ENCODE measurements at places on chromosomes 2 and 18.

DNA sequence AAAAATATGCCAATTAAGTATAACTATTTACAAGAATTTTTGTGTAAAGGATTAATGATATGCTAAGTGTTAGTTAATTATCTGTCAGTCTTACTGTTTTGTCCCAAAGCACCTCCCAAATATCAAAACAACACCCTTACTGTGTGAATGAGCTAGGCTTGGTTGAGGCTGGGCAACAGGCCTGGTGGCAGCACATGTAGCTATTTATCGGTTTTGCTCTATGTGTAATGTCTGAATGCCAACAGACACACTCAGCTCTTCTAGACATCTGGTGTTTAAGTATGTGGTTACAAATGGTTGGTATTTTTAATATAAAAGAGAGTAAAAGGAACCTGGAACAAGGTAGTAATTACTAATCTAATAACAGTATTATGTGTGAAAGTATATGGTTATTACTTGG is 175.3 kb downstream of the RAB3GAP1 start:
- DNase-seq = no peak

DNA sequence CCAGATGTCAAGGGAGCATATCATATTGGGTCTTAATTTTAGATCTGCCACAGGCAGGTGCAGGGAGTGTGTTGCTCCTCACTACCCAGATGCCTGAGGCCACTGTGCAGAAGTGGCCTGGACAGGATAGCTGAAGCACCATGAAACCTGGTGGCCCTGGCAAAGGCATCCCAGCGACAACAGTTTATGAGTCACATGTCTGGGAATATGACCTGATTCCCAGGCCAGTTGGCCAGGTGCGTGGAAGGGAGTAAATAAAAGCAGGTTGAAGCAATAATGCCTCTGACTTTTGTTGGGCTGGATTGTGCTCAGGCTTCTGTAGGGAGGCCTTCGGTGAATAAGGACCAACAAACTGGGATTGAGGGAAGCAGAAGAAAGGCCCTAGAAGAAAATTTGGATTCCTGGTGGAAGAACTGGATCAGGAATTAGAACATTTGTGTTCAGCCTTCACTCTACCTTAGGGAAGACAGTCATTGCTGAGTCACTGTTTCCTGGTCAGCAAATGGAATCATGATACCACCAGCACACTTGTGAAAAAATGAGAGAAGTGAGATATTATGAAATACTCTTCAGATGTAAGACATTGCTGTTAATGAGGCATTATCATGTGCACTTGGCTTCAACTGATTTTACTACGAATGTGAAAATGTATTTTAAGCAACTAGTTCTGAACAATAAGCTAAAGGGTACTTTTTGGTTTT is 78.4 kb upstream of the ZNF516 start:
- no peak for DNase-seq

GRCh38 chr18:44062345-44062744 is 618.3 kb upstream of the SETBP1 start:
- no peak for DNase-seq

- no peak for DNase-seq
Measured at GRCh38 chr2:106534471-106534870, 47.3 kb downstream of the CD8B2 start.

GRCh38 chr2:173079141-173079540 is 3.5 kb downstream of the MAP3K20 start:
- DNase-seq = no peak

- no peak for DNase-seq
Measured at GRCh38 chr2:68319398-68320117, at the start of gene CNRIP1. Gene CNRIP1 (minus strand): TSS chr2:68319949. CDS start chr2:68319400, 549 bp downstream.

Data from stimulated activated CD8-positive, alpha-beta memory T cell treated with anti-CD3 and anti-CD28 coated beads, Interleukin-2, amount 100 ng/mL, for 48 hours (primary cell).